ENCODE measurements at places on chromosomes 4 and X.

GRCh38 chrX:13778916-13779315 lies 38.0 kb downstream of the GPM6B start:
- DNase-seq: no peak

GRCh38 chrX:39705290-39705689 lies 392.5 kb downstream of the BCOR start:
- DNase-seq: no peak

- no peak for DNase-seq
Measured at GRCh38 chr4:171629737-171630136, 183.5 kb upstream of the GALNTL6 start.

GRCh38 chrX:113956936-113957335 lies 627.0 kb upstream of the HTR2C start:
- no peak for DNase-seq

- no peak for DNase-seq
Measured at GRCh38 chrX:31658360-31658759, 586.5 kb upstream of the FTHL17 start.

DNA sequence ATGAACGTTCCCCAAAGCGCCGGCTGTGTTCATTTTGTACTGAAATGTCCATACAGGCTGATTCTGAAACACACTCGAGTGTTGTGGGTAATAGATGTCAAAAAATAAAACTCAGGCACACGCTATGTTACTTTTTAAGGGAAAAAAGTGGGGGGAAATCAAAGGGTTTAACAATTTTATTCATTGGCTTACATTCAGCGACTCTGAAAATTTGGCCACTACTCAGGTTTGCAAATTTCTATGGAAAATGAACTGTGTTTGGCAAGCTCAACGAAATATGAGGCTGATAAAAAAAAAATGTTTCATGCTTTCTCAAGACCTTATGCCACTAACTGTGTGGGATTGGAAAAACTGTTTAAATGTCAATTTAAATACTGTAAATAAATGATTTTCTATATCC lies 18.5 kb downstream of the AMELX start:
- DNase-seq: no peak

DNA sequence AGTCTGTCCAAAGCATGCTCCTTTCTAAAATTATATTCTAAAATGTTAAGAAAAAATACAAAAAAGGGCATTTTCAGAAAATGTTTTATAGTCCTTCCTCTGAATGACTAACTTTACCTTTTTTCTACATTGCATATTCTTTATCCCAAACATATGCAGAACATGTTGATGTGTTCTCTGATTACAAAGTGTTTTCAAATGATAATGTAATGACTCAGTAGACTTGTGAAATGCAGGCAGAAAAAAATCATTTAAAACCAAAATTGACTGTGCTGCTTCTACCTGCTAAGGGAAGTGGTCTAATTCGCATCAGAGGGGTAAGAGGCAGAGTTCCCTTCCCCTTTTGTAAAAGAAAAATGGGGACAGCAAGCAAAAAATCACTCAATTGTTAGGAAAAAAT lies 22.7 kb upstream of the YTHDC1 start:
- no peak for DNase-seq

GRCh38 chrX:150240643-150240970 lies 122.5 kb upstream of the MAMLD1 start:
- no peak for DNase-seq

DNA sequence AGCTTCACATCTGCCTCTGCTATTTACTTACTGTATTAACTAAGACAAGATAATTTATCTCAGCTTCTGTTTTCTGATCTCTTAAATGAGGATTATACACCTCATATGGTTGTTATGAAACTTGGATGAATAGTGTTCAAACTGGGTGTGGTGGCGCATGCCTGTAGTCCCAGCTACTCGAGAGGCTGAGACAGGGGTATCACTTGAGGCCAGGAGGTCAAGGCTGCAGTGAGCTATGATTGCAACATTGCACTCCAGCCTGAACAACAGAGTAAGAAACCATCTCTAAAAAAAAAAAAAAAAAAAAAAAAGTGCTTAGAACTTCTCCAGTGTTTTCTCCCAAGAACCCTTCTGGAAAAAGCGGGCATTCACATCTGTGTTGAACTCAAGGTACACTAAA lies 19.8 kb upstream of the KLF3 start:
- DNase-seq: no peak

DNA sequence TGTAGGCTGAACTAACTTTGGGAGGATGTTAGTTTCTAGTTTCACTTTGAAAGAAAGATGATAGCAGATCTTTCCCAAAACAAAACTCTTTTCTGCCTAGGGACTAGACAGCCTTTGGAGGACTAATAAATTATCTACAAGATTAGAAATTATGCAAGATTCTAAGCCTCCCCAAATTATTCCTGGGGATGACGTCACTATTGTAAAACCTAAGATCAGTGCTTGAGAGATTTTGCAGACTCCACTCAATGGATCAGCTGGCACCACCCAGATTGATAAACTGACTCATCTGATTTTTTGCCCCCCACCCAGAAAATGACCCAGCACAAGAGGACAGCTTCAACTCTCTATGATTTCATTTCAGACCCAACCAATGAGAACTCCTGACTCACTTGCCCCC lies 1057.9 kb upstream of the DIAPH2 start:
- no peak for DNase-seq

- DNase-seq: no peak
Measured at GRCh38 chr4:144656850-144657249, 10.9 kb downstream of the HHIP start.

DNA sequence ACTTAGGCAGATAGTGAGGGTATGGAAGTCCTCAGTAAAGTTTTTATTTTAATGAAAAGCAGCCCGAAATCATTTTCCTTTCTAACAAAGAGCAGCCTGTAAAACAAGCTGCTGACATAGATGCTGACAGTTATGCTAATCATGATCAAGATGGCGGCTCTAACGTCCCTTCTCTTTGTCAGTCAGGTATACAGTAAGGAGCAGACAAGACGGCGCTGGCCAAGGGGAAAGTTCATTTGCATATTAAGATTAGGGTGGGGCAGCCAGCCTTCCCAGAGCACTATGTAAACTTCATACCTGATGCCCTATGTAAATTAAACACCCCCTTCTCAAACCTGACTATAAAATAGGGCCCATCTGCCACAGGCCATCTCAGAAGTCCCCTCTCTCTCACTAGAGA lies 76.9 kb downstream of the MAGEB10 start:
- no peak for DNase-seq

DNA sequence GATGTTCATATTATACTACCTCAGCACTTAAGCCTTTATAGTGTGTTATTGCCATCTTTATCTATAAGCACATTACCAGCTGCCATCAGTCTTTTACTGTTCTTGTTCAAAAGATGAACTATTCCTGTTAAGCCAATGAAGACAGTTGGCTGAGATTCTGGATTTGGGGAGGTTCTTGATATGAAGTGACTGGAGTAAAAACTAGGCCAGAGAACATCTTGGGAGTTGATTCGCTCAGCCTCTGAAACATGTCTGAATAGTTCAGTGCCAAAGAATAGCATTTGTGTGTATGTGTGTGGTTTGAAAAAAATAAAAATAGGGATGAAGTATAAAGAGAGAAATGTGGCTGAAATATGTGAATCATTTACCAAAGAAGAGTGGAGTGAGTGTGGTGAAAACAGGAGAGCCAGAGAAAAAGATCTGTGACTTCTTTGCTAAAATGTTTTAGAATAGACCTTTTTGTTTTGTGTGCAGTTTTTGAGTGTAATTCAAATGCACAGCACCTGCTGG lies 15.2 kb downstream of the EXOC1 start:
- DNase-seq: no peak

GRCh38 chr4:82357640-82358039 lies 16.2 kb downstream of the HNRNPD start:
- no peak for DNase-seq

DNA sequence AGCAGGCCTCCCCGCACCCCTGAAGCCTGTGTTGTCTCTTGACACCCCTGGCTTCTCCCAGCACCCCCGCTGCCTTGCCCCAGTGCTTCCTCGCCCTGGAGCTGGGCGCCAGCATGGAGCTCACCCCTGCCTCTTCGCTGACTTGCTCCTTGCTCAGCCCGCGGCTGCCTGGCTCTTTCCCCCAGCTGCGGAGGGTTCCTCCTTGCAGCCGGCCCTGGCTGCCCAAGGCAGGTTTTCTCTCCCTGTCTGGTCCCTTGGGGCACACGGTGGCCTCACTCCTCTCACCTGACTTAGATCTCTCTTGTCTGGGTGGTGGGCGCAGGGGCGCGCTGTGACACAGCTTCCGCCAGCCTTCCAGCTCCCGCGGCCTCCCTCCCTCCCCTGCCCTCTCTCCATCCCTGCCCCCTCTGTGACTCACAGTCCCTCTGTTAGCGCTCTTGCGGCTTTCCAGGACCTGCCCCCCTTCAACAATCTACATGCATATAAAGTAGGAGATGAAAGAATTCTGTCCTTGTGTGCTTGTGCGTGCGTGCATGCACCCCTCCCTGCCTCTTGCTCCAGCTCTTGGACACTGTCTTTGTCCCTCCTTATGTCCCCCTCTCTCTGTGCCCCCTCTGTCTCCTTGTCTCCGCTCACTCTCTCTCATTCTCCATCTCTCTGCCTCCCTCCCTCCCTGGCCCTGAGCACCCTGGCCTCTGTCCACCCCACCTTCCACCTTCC lies 2.2 kb downstream of the PLXNB3 start:
- DNase-seq: peak; percentile 41

GRCh38 chrX:31715675-31716074 lies 643.8 kb upstream of the FTHL17 start:
- no peak for DNase-seq

DNA sequence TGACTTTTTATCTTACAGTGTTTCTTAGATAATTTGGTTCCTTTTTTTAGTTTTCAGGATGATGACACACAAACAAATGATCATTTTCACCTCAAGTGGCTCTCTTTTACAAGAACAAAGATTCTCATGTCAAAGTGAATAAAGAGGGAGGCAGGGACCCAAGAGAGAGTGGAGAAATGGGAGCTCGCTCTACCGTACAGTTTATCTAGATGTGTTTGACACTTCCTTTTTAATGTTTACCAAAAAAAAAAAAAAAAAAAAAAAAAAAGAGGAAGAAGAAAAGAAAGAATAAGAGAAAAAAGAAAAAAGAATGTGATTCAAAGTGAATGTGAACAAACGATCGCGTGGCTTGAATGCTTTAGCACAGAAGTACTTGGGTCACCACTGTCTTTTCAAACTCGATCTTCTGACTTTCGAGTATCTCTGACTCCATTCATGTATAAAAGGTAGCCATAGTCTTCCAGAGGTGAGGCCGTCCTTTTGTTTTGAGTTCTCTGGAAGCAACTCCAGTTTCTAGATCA lies 75.6 kb upstream of the GRXCR1 start:
- DNase-seq: no peak

DNA sequence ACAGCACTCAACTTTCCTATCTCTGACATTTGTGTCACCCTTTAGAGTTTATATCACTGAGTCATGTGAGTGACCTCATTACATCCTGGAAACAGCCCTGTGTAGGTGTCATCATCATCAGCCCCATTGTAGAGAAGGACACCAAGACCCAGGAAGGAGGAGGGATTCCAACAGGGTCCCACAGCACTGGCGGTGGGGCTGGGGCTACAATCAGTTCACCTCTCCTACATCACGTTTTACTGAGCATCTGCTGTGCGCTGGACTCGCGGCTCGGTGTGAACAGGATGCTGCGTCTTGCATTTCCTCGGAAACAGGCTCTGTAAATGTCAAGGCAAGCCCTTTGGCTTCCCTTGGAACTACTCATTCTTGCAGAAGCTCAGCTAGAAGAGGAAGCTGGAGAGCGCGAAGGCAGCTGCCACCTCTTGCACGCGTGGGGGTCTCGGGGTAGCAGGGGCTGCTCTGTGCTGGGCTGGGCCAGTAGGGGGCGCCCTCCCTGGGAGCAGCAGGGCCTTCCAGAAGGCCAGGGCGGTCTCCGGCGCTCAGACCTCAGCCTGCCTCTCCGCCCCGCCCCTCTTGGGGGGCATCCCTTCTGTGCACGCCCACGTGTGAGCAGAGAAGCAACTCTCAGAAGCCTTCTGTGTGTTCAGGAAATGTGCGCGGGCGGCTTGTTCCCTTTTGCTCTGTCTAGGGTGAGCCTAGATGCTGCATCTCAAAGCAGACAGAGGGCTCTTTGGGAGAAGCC lies 29.0 kb downstream of the REELD1 start:
- DNase-seq: peak; percentile 56

DNA sequence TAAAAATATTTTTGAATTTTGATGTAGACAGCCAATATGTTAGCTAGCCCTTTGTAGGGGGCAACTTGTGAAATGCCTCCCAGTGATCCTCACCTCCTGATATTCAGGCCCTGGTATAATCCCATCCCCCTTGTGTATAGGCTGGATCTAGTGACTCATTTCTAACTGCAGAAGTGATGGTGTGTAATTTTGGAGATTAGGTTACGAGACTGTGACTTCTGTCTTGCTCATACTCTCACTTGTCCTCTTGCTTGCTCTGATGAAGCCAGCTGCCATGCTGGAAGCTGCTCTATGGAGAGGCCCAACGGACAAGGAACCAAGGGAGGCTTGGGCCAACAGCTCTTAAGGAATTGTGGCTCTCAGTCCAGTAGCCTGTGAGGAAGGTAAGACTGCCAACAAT lies 61.7 kb downstream of the GPR82 start:
- no peak for DNase-seq

- no peak for DNase-seq
Measured at GRCh38 chrX:153537526-153538295, 20.3 kb downstream of the ATP2B3 start.

DNA sequence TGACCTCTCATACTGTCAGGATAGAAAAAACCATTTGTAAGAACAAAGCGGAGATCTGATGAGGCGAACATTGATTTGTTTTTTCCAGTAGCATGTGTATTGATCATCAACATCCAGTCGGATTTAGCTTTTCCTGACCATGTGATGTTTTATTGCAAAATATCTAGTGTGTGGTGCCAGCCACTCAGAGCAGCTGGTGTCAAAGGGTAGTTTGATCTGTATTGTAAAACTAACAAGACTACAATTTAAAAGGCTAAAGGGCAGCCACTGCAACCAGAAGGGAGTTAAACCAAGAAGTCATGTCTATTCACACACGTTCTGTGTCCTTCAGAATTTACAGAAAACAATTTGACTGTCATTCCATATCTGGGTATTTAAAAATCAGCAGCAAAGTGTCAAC lies 719.0 kb upstream of the FRG1 start:
- DNase-seq: no peak

DNA sequence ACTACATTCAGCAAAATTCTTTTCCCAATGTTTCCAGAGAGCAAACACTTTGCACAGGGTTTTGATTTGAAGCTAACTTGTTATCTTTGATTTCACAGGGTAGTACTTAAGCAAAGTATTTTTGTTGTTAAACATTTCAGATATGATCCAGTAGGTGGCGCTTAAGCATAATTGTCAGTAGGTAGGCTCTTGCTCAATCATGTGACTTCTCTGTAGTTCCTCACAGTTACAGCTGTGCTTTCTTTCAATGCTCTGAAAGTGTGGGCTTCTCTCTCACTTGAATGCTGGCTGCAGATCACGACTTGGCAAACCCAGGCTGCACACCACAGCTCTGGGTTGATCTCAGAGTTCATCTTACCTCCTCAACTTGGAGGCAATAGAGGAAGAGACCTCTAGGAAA lies 1016.5 kb downstream of the SH3BGRL start:
- DNase-seq: no peak
